ENCODE measurements at places on chromosomes 5 and 9.

DNA sequence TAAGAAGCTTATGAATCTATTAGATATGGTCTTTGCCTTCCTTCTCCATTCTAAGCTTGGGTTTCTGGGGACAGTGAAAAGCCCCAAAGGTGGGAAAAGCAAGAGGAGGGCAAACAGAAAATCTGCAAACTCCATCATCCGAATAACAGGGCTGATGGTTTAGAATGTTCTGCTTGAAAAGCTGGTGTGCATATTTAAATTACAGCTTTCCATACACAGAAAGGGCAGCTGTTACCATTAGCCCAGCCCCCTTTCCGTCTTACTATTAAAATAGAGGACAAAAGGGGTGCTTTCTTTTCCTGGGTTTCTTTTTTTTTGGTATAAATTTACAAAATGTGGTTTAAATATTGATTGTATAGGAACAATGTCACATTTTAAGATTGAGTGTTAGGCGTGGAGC lies 22.0 kb downstream of the INSYN2B start:
- DNase-seq, result no peak

- no peak for DNase-seq
These were observed 151.1 kb upstream of the CDKN2B start for GRCh38 chr9:22160221-22160620.

- no peak for DNase-seq
These were observed 35.1 kb downstream of the TTLL11 start for GRCh38 chr9:122058051-122058450.

DNA sequence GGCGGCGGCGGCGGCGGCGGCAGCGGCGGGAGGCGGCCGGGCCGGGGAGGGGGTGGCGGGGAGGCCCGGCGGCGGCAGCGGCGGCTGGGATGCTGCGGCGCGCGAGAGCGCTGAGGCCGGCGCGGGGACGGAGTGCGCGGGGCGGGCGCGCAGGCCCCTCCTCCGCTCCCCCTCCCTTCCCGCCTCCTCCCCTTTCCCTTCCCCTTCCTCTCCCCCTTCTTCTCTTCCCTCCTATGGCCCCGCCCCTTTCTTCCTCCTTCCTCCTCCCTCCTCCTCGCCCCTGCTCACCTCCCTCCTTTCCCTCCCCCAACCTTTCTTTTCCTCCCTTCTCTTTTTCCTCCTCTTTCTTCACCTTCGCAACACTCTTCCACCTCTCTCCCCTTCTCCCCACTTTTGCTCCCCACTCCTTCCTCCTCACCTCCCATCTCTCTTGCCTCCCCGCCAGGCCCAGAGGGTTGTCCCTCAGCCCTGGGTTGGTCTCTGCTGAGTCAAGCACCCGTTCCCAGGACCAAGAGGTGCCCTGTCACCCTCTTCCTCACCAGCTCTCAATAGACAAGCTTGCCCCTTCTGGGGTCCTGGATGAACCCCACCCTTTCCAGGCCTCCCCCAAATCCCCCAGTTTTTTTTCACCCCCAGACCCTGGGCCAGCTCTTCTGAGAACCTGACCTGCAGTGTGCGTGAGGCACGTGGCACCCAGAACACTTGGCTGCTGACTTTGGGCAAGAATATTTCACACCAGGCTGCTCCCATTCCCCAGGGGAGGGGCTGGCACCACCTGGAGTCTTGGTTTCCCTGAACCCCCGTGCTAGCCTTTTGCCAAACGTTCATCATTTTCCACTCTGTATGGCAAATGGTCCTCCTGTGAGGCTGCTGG lies at the start of gene SEMA4D:
Gene SEMA4D (minus strand): TSS at position 136 of the 874 bp plus-strand sequence. CDS start 92,657 bp downstream, outside the sequence.
- no peak for DNase-seq

DNA sequence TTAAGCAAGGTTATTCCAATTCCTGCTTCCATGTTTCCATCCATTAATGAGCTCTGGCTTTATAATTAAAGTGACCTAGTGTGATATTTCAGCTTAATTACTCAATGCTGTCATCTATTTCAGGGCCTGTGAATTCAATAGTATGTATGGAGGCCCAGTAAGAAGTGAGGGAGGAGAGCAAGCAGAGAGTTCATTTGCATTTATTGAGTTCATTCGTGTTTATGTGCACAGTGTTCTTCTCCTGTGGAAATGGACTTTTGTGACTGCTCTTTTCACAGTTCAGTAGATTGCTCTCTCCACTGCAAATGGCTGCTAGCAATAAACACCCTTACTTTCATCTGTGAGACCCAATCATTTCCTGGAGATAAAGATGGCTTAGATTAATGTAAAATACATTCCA lies 130.9 kb downstream of the CEMIP2 start:
- no peak for DNase-seq

DNA sequence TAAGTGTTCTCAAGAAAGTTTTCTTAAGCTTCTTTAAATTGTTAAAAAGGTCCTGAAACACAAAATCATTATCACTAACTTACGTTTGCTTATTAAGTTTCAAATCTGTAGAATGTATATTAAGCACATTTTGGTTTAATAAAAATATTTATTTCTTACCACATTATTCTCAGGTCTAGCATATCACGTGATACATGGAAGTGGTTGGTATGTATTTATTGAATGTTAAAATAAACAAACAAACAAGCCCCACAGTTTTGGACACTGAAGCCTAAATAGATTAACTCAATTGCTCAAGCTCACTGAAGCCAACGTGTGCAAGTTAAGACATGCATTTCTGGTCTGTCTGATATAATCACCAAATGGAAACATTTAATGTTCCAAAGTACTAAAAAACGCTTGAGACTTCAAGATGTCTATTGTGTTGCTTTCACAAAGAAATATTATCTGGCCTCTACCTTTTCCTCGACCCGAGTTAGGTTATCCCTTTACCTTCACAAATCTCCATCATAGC lies 1136.9 kb downstream of the TAF11L14 start:
- DNase-seq, result no peak

DNA sequence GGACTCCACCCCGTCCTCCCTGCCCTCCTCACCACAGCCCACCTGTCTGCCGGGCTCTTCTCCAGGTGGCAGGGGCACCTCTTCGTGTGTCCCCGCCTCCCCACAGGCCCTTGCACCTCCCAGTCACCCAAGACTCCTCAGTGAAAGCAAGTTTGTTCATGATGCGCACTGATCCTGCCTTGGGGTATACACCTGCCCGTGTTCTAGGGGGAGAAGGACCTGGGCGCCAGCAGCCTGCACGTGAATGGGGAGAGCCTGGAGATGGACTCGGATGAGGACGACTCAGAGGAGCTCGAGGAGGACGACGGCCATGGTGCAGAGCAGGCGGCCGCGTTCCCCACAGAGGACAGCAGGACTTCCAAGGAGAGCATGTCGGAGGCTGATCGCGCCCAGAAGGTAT lies 124.9 kb downstream of the EHMT1 start:
- DNase-seq, result no peak

DNA sequence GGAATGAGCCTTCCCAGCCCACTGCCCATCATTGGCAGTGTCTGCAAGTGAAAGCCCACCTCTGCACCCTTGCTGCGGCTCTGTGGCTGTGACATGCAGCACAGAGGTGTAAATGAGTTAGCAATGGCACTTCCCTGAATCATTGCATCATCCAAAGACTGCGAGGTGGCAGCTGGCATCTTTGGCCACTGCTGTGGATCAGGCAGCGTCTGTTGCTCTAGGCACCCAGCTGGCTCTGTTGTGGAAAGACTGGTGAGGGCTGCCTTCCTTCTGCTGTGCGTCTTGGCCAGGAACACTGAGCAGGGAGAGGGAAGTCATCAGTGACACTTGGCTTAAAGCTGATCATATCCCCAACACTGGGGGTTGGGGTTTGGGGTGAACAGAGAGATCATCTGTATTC lies 64.5 kb downstream of the MFAP3 start:
- DNase-seq, result no peak

DNA sequence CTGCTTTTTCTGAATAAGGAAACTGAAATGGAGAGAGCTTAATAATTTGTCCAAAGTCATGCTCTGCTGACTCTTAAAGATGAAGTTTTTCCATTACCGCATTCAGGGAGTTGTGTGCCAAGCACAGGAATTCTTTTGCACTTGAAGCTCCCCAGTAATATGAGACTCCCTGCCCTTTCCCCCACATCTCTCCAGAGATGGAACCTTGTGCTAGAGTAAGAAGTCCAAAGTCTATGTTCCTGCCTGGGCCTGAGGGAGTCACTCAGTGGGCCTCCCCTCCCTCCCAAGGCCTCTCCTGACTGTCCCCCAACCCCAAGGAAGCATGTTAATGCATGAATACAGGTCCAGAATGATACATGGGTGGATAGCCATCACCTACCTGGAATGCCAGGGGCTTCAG lies 173.3 kb upstream of the SEMA6A start:
- DNase-seq, result no peak

- no peak for DNase-seq
These were observed 2.9 kb downstream of the NAA35 start for GRCh38 chr9:85943757-85944430.

DNA sequence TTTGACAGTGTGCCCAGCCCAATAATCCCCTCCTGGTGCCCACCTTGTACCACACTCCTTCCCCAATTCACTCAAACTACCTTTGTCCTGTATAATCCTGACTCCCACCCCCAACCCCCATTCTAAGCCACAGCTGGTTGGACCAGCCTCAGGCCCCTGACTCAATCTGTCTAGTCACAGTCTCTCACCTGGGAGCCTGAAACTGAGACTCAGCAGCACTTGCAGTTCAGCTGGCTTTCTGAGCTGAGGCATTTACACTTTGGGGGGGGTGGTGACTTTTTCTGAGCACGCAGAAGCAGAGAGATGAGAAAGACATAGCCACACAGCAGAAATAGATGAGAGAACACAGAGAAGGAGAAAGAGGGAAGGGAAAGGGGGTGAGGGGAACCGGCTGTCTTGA lies 247.3 kb downstream of the MAN2A1 start:
- DNase-seq, result no peak

DNA sequence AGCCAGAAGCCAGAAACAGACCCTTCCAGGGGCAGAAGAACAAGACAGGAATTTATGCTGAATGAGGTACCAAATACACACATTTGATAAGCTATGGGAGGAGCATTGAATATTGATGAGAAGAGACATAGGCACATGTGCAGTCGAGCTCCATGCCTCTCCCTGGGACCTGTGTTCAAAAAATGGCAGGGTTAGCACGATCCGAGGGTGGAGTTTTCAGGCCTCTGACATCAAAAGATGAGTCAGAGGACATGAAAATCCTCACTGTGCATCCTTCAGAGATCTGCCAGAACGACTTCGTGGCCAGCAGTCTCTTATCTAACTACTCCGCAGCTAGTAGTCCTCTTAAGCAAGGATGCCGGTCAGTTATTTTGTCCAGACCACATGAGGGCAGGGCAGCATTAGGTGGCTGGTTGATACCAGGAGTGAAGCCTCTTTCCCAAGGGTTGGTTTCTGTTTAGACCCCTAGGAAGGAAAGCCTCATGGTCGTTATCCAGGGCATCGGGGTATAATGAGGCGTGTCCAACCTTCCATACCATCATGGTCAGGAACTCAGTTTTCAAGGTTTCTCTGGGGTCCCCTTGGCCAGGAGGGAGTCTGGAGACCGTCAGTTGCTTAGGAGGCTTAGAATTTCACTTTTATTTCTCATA lies 11.6 kb upstream of the CMBL start:
- no peak for DNase-seq

DNA sequence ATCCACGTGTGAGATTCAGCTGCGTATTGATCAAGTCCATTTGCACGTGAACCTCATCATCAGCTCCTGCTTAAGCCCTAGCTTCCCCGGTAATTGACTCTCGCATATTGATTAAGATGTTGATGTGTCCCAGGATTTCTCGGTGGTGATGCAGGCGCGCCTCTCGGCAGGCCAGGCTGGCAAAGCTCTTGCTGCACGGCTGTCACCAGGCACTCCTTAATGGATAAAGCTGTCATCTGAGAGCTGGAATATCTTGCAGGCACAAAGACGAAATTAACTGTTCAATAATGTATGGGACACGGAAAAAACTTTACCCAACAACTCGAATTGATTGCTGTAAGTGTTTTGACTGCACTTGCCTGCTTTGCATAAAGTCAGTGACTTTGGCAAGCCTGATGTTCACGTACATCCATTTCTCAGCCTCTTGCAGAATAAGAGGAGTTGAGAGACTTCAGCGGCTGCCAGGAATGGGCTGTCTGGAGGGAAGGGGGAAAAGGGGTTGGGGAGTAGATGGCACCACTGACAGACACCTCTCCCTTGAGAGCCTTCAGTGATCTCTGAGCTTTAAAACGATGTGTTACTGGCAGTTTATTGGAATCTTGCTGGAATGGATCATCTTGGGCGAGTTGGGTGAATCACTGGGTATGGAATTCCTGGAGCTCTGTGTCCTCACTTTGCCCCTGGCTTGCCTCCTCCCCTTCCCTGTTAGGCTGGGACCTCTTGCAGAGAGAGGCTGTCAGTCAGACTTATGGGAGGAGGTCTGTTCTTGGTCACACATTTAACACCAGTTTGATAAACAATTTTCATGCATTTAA lies 650.3 kb downstream of the CCDC171 start:
- DNase-seq, result no peak

DNA sequence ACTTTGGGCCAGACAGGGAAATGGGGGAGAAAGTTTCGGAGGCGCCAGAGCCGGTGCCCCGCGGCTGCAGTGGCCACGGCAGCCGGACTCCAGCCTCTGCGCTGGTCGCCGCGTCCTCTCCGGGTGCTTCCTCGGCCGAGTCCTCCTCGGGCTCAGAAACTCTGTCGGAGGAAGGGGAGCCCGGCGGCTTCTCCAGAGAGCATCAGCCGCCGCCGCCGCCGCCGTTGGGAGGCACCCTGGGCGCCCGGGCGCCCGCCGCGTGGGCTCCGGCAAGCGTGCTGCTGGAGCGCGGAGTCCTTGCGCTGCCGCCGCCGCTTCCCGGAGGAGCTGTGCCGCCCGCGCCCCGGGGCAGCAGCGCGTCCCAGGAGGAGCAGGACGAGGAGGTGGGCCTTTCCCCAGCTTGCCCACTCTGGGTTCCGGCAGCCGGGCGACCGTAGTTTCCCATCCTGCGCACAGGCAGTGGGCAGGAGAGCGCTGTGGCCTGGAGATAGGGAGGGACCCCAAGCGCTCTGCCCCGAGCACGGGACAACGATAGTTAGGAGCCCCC lies 516 bp downstream of the MAST4 start:
- DNase-seq, result no peak

- no peak for DNase-seq
These were observed 126.6 kb downstream of the NSG2 start for GRCh38 chr5:174172152-174172551.

- no peak for DNase-seq
These were observed 187.1 kb downstream of the AOPEP start for GRCh38 chr9:94913550-94913949.

GRCh38 chr5:94793816-94794198 lies 175.3 kb downstream of the SLF1 start:
- no peak for DNase-seq

DNA sequence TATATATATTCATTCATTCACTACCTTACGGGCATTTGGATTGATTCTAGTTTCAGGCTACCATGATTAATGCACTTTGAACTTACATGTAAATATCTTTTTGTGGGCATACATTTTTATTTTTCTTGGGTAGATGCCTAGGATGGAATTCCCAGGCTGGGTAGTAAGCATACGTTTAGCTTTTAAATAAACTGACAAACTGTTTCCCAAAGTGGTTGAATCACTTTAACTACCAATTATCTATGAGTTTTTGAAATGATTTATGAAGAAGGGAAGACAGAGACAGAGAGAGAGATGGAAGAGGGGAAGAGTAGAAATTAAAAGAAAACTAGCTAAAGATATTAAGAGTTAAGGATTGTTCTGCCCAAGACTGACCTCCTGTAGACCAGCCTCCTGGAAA lies 612.6 kb downstream of the PSAT1 start:
- no peak for DNase-seq
